ENCODE measurements at places on chromosomes 12 and 14.
A peak's percentile ranks its signal among the peaks of the same experiment; 100 is the strongest.

DNA sequence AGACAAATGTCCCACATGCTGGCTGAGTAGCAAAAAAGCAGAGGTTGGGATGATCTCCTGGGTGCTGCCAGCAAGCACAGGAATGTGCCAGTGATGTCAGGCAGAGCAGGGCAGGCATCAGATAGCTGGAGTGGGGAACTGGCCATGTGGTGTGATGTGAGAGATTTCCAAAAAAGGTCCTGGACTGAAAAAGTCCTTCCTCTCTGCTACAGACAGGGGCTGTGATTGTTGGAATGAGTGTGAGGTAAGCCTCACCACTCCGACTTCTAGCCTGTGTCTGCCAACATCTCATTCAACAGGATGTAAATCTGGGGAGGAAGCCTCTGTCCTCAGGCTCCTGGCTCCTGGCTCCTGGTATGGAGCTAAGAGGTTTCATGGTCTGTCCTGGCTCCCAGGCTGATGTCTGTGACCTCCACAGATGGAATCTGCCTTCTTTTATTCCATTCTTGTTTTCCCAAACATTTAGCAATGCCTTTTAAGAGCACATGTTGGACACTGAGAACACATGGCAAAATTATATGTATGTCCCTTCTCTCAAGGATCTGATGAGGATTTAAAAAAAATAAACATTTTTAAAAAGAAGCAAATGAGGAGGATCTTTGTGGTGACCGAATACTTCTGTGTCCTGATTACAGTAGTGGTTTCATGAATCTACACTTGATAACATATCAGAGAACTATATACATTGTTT lies 50.1 kb upstream of the STK38L start:
- no peak for DNase-seq

GRCh38 chr12:114888448-114888847 lies 204.5 kb upstream of the TBX3 start:
- peak; percentile 46 for DNase-seq

- peak; percentile 55 for DNase-seq
These were observed 47.8 kb downstream of the SAV1 start for GRCh38 chr14:50620341-50620740.

DNA sequence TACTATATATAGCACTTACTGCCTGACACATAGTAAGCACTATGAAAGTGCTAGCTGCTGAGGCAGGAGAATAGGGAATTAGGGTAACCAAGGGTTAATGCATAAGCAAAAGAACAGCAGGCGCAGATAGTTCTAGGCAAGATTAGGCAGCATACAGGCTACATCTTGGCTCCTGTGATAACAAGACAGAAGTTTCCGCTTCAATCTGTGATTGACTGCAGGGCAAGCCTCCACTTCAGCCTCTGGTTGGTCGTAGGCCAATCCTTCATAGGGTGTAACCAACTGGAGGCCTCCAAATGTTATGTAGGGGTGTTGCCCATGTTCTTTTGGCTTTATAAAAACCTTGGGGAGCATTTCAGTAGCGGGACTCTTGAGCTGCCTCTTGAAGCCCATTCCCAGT lies 46.9 kb downstream of the KLHL28 start:
- DNase-seq = no peak

GRCh38 chr14:58738876-58739275 lies 101.1 kb downstream of the DACT1 start:
- DNase-seq = peak; percentile 71

GRCh38 chr12:119728444-119728745 lies 60.5 kb downstream of the PRKAB1 start:
- no peak for DNase-seq

Data from ELR (cell line).